NCI-H774 (cell line): ENCODE measurements at places on chromosomes 2 and 18.

DNA sequence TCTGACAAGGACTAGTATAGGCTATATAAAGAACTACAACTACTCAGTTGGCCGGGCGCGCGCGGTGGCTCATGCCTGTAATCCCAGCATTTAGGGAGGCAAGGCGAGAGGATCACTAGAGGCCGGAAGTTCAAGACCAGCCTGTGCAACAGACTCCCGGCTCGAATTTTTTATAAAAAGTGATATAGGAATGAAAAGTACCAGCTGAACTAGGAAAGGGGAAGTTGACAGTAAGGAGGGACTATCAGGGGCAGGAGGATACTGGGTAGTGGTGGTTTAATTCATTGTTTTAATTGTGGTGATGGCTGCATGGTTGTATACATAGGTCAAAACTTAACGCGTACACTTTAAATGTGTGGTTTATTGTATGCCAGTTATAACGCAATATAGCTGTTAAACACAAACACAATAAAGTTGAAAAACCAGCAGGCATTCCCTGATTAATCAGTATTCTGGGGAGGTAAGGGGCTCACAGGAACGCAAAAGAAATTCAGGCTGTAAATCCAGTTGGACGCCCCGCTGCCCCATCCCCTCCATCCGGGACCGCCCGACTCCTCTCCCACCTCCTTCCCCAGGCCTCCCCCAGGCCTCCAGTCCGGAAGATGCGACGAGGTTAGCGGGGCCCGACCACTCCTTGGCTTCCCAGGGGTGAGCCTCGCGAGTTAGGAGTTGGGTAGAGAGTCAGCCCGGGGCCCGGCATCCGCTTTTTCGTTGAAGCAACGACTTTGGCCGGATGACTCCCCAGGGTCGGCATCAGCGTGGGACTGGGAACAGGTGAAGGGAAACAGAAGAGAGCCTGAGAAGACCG is 746 bp upstream of the POLR1B start:
- peak; percentile 77 for DNase-seq

- DNase-seq, result no peak
Observed at GRCh38 chr2:70709275-70710037, 58.5 kb downstream of the ADD2 start.

DNA sequence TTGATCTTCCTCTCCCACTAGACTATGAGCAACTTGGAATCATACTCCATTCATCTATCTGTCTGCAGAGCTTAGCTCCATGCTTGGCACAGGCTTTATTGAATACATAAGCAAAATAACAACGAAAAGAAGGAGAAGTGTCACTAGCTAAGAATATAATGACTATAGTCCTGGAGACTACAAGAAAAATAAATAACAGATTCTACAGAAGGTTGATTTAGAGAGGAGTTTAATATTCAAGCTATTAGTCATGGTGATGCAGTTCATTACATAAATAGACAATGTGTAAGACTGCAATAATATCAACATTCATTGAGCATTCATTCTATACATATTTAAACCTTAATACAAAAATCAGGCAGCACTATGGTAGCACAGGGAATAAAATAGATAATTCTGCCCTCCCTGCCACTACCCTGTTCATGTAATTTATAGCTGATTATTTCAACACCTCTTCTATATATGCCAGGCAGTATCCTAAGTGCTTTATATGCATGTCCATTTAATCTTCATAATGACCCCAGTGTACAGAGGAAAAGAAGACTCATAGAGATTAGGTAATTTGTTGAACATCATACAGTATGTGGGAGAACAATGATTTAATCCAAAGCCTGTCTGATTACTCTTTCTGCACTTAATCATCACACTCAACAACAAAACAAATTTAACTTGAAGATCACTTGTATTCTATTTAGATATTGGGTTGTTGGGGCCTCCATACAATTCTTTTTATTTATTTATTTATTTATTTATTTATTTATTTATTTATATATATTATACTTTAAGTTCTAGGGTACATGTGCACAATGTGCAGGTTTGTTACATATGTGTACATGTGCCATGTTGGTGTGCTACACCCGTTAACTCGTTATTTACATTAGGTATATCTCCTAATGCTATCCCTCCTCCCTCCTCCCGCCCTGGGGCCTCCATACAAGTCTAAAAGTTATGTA is 165.3 kb downstream of the RNF152 start:
- no peak for DNase-seq

GRCh38 chr18:58041633-58042032 is 2.4 kb upstream of the NEDD4L start:
- no peak for DNase-seq

DNA sequence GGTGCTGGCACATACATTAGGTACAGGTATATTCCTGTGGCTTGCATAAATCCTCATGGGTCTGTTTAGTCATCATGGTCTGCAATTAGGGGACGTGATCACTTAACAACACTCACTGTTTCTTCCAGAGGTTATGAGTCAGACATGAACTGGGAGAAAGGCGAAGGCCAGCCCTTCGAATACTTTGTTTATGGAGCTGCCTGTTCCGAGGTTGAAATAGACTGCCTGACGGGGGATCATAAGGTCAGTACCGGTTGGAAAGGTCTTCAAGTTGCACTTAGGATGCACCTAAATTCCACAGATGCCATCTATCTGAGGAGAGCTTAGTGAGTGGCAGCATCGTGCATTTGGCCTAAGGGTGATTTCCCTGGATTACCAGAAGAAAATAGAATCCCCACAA is 76.9 kb downstream of the AOX1 start:
- no peak for DNase-seq

- DNase-seq, result no peak
Observed at GRCh38 chr2:226739545-226740030, 60.0 kb downstream of the IRS1 start.

DNA sequence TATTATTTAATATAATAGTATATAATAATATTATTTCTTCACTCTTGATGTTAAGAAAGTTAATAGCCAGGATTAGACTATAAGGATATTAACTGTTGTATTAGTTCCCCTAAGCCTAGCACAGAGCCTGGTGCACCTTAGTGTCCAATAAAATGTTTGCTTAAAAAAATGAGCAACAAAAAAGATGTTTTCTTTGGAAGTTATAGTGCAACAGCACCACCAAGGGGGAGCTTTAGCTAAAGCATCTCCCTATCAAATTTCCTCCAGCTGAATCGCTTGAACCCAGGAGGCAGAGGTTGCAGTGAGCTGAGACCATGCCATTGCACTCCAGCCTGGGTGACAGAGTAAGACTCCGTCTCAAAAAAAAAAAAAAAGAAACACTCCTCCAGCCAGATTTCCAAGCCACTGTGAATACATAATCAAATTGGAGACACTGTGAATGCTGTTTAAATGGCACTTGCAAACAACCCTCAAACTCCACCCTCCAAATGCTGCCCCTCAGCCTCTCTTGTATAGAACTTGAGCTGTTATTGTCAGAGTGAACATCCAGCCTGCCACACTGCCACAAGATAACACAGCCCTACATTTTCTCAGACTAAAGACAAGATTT is 221.9 kb downstream of the DYM start:
- DNase-seq, result no peak

GRCh38 chr2:204791230-204791629 is 246.0 kb downstream of the PARD3B start:
- no peak for DNase-seq

- DNase-seq, result no peak
Observed at GRCh38 chr18:49898421-49898820, 85.1 kb upstream of the ACAA2 start.

GRCh38 chr18:8797206-8797605 is 91.8 kb downstream of the MTCL1 start:
- no peak for DNase-seq

DNA sequence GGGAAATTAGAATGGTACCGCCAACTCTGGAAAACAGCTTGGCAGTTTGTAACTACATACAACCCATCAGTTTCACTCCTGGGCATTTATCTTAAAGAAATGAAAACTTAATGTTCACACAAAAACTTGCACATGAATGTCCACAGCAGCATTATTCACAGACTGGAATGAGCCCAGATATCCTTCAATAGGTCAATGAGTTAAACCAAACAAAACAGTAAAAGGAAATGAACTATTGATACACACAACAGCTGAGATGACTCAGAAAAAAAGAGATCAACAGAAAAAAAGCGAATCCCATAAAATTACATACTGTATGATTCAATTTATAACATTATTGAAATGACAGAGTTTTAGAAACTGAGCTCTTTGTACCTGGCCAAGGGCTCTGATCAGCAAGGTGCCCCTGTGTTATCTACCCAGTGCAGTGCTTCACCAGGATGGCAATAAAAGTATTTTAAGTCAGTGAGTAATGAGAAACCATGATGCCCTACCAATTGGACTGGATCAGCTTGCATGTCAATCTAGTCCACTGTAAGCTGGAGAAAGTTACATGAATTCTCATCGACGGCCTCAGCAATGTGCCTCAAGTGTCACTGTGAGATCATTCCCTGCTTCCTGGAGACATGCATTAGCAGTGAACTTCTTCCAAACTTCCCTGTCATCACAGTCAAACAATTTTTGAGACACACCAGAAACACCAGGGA is 21.9 kb downstream of the TMEM237 start:
- no peak for DNase-seq

DNA sequence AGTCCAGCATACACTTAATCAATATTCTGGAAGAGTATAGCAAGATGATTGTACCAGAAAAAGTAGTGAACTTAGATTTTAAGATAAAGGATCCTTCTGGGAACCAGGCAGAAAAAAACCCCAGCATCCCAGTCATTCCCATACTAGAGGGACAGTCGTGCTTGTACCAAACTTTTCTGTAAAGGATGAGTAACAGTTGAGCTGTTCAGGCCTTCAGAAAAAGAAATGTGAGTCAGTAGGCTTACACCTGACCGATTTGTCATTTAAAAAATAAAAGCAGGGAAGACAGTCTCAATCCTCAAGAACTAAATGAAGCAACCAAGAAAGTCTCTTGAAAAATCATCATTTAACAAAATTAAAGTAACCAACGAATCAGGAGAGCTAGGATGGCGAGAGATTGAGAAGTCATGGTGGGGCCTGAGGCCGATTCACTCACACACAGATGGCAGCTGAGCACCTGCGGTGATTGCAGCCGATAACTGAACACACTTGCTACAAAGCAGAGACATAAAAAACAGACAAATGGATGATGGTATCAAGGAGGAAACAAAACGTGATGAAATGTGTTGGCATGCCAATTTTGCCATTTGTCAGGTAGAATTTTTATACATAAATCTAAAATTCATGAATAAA is 170.0 kb upstream of the ALKAL2 start:
- DNase-seq, result no peak

DNA sequence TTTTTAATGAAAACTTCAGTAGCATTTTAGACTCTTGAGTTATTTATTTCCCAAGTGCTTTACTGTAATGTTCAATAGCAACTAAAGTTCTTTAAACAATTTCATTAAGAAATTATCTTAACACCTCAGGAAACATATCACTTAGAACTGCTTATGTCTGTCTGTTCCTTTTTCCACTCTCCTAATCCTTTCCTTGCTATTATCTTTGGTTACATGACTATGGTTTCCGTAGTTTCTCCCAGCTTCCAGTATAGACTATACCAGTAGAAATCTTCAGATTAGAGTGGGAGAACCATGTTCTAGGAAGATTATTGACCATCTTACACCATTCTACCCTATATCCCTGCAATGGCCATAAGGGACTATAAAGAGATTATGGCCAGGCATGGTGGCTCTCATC is 280.0 kb downstream of the EXOC6B start:
- DNase-seq, result no peak

DNA sequence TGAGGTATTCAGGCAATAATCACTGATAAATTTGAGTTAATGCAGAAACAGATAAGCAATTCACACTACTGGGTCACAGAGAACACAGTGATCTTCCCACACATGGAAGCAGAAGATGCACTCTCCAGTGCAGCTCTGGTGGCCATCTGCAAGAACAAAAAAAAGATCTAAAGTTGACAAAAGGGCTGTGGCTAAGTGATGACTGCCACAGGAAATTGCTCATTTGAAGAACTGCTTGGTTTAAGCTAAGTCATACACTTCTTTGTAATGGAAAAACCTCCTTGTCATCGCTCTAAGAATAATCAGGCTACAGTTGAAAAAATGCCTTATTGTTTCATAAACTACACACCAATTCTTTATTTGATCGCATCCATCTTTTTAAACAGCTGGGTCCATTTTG is 115.1 kb downstream of the DTNB start:
- no peak for DNase-seq

DNA sequence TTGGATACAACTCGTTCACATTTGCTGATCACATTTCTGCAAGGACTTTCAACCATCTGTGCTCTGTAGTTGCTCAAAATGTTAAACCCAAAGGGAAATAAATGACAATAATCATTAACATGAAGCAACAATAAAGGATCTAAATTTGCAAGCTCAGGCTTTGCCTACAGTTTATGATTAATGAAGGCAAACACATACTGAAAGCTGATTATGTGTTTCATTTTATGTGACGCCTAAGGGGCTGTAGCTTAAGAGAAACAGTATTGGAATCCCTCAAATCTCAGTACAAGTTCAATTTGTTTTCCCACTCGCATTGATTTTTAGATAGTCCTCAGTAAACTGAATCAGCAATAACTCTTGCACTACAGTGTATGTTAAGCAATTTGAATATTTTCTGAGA is 160.3 kb upstream of the FSIP2 start:
- DNase-seq, result no peak

- no peak for DNase-seq
Observed at GRCh38 chr18:50791599-50792438, 28.0 kb downstream of the MRO start.

GRCh38 chr2:107380912-107381311 is 445.8 kb upstream of the RGPD4 start:
- no peak for DNase-seq

- no peak for DNase-seq
Observed at GRCh38 chr18:75215663-75216062, 5.1 kb downstream of the TSHZ1 start.

GRCh38 chr18:59323931-59324622 is 5.6 kb upstream of the CPLX4 start:
- no peak for DNase-seq

GRCh38 chr2:165003443-165004130 is 48.3 kb upstream of the SLC38A11 start:
- DNase-seq, result no peak

DNA sequence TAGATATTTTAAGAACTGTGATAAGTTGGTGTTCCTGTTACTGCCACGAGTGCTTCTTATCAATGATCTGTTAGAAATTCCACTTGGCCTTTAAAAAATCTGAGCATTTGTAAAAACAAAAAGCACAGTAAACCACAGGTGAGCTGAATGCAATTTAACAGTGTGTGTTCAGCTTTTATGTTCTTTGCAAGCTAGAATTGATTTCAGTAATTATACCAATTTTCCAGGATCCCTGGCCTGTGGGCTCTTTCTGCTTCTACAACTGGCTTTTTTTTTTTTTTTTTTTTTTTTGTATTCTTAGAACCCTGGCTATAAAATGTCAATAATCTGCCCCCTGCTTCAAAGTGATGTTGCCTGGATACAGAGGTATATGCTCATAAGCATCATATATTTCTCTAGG is 548.5 kb upstream of the SLC8A1 start:
- DNase-seq, result peak; percentile 52

- DNase-seq, result no peak
Observed at GRCh38 chr2:114170070-114170469, 272.4 kb upstream of the DPP10 start.

- DNase-seq, result no peak
Observed at GRCh38 chr2:235232449-235233433, 261.1 kb upstream of the AGAP1 start.
